ENCODE measurements at places on chromosomes 12 and 14. TPM values are rescaled to one million over a fixed set of nuclear protein-coding genes. Genes with fewer than 3 reads are reported as not detected.

The RNASE8 gene
- not detected for total RNA-seq

The TEP1 gene
- 20.8 TPM for total RNA-seq

The PUS7L gene
- 31.3 TPM for total RNA-seq

GRCh38 chr14:104395276-104395675, 184.3 kb upstream of the C14orf180 start:
- DNase-seq = no peak

DNA sequence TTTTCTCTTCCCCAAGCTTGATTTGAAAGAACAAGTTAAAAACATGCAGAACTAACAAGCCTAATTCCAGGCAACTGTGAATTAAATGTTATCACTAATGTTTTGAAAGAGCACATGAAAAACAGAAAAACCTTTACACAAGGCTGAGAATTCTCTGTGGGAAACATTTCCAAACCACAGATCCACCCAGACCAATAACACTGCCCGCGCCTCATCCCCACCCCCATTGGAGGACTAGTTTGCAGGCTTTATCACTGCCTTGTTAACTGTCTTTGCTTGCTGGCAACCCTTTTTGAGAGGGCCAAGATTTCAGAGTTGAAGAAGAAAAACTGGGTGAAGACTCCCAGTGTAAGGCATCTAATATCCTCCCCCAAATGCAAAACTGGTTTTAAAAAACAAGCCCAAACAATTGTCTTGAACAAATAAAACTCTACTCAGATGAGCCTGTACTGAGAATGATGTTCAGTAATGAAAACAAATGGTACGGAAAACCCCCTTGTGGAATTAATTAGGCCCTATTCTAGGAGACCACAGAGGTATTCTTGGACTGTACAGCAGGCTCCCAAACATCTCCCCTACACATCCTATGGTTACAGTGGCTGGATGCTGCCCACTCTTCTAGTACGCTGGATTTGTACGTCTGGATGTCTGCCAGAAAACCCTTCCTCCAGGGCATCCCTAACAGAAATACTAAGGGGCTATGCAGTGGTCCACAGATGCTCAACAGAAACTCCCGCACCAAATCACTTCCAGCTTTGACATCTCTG, 5.8 kb downstream of the MAX start:
- no peak for DNase-seq

The SLC17A8 gene
- 0.30 TPM for total RNA-seq

- DNase-seq = no peak
Observed at GRCh38 chr12:96271469-96272199, 77.5 kb downstream of the ELK3 start.

The LHX5 gene
- total RNA-seq = 0.35 TPM

GRCh38 chr14:78848234-78848820, 678.2 kb downstream of the NRXN3 start:
- peak; percentile 40 for DNase-seq

DNA sequence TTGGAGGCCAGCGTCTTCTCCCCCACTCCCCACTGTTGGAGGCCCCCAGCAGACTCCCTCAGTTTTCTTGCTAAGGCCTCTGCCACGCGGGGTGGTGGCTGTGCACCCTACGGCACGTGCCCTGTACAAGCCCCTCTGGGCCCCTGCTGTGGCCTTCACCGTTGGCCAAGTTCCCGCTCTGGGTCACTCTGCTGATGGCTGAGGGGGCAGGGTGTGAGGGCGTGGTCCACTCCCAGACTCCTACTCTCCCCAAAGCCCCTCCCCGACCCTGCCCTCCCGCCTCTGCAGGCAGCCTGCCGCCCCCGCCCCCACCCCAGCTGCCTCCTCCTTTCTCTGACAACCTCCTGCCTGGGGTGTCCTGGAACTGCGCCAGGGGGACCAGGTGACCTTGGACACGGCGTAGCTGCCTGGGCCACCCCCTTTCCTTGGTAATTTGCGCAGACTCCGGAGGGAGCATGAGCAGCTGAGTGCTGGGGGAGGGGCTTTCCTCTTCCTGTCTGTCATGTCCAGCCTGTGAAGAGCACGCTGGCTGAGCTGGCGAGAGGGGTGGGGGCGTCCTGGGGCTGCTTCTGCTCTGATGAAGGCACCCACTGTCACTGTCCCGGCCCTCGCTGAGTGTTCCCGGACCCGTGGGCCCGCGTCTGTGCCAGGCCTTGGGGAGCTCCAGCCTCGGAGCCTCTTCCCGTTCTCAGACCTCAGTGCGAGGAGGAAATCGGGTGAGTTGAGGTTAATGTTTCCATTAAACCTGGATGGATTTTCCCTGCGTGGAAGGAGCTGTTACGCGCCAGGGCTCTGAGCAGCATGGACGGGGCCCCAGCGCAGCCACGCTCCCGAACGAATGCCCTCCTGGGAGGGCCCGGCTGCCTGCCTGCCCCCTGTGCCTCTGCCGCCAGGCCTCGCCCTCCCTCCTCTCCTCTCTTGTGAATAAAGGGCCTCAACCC, 85.0 kb downstream of the KIF26A start:
- DNase-seq = no peak

GRCh38 chr12:60148831-60149230, 553.0 kb downstream of the SLC16A7 start:
- DNase-seq = peak; percentile 83

- DNase-seq = no peak
Observed at GRCh38 chr12:75658286-75658685, 146.9 kb upstream of the KRR1 start.

- DNase-seq = no peak
Observed at GRCh38 chr12:64658892-64659481, 48.7 kb downstream of the RASSF3 start.

DNA sequence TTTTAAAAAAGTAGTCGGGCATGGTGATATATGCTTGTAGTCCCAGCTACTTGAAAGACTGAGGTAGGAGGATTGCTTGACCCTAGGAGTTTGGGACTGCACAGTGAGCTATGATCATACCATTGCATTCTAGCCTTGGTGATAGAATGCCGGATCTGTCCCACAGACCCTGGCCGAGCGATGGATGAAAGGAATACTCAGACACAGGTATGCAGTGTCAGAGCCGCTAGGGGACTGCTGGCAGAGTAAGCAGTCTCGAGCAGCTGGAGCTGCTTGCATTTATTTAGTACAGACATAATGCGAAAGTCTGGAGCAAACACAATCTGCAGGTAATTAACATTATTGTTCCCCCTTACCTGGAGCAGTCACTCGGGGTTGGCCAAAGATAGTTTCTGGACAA, 18.6 kb downstream of the AICDA start:
- no peak for DNase-seq

DNA sequence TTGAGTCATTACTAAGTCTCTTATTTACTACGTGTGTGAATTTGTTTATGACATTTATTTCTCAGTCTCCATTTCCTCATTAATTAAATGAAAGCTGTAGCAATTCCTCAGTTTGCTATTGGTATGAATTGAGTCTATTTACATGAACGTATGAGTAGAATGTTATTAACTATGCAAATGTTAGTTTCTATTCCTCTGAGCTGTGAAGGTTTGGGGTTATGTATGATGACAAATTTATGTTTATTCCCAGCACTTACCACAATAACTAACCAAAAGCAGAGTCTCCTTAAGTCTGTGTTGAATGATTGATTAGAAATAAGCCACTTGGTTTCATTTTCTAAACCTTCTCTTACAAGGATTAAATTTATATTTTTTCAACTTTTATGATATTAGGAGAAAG, 1340.9 kb downstream of the FSCB start:
- DNase-seq = no peak

The TMEM253 gene
- 0.10 TPM for total RNA-seq

- DNase-seq = no peak
Observed at GRCh38 chr12:14982991-14983390, 10.1 kb downstream of the PDE6H start.

DNA sequence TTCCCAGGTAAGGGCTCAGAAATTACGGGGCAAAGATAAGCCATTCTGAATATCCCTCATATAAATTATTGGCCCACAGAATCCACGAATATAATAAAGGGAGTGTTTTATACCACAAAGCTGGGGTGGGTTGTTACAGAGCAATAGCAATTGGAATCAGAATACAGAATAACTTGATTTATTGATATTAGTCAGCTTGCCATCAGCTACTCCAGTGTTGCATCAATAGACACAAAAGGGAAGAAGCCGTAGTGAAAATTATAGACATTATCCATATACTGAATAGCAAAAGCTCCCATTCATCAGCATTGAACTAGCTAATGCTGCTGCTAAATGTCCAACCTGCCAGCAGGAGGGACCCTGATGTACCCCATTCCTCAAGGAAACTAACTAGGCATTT, 18.3 kb downstream of the MDGA2 start:
- DNase-seq = no peak

The RNASE2 gene
- total RNA-seq = not detected

- peak; percentile 3 for DNase-seq
Observed at GRCh38 chr12:19694627-19695026, 255.3 kb downstream of the AEBP2 start.
